ENCODE measurements at places on chromosomes 2 and 18.
A peak's percentile ranks its signal among the peaks of the same experiment; 100 is the strongest.

DNA sequence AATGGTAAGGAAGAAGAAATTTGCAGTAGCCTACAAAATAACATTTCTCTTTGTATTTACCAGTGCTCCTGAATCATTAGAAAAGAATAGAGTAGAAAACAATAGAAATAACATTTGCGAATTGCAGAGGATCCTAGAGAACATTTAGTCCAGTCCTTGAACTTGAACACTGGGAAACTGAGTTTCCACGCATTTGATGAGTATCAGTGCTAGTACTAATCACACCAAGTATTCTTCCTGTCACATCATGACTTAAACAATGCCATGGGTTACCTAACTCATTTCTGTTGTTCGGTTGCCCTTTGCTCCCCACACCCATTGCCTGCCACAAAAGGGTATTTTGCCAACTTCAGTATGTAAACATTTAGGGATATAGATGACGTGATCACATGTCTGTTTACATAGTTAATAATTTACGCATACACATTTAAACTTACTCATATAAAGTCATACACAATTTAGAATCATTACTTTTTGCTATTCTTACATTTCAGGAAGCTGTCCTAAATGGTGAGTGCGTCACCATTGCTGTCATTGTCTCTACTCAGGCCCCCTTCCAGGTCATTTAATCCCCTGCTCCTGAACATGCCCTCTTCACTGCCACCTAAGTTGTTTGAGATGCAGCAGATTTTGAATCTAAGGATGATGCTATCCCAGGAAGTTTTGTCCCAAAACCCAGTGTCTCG is 42.3 kb downstream of the CRIM1 start:
- DNase-seq = no peak

GRCh38 chr2:116319935-116320334 is 1494.6 kb upstream of the DDX18 start:
- no peak for DNase-seq

GRCh38 chr2:121185571-121186074 is 99.4 kb downstream of the TFCP2L1 start:
- no peak for DNase-seq

- no peak for DNase-seq
Measured at GRCh38 chr2:184530239-184530638, 68.1 kb upstream of the ZNF804A start.

GRCh38 chr2:230178546-230179485 is 41.0 kb downstream of the SP110 start:
- no peak for DNase-seq

DNA sequence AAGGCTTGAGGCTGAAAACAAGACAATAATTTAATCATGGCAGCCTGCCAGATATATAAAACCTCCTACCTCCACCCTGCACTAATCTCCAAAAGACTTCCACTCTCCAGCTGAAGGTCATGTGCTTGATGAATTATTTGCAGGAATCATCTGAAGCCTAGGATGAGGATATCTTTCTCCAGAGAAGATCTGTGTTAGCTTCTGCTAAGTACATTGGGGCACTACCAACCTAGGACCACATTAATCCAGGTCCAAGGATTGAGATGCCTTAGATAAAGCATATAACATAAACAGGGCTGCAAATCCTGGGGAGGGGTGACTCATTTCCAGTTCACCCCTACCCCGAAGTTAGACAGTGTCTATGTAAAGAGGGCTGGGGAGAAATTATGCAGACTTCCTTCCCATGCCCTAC is 80.5 kb upstream of the FRZB start:
- DNase-seq = no peak

- peak; percentile 55 for DNase-seq
Measured at GRCh38 chr18:61606759-61607158, 273.5 kb downstream of the CDH20 start.

- DNase-seq = no peak
Measured at GRCh38 chr18:34834897-34835296, 124.8 kb downstream of the DTNA start.

GRCh38 chr18:50696436-50696835 is 123.4 kb downstream of the MRO start:
- no peak for DNase-seq
